GM23248 (cell line): ENCODE measurements at places on chromosomes 11 and 22. TPM values are rescaled to one million over a fixed set of nuclear protein-coding genes. Genes with fewer than 3 reads are reported as not detected.

Gene FAM180B
- not detected in 2 replicates for total RNA-seq

Gene KCNJ5
- under 0.01 TPM in 1 of 2 replicates, not detected in the other for total RNA-seq

GRCh38 chr11:14132312-14132711 is 169.8 kb downstream of the SPON1 start:
- no peaks in the 10 kb centered on the region for H3K4me1 ChIP-seq
- no peak for DNase-seq
- no peak overlapping the region for H3K4me3 ChIP-seq
- H3K36me3 ChIP-seq: no peaks in the 10 kb centered on the region
- H3K27me3 ChIP-seq: no peaks in the 10 kb centered on the region
- no peak overlapping the region for H3K27ac ChIP-seq

Gene TRPM5
- total RNA-seq: not detected in 2 replicates

- H3K4me3 ChIP-seq: no peak overlapping the region
- no peak overlapping the region for H3K27ac ChIP-seq
- H3K36me3 ChIP-seq: no peaks in the 10 kb centered on the region
- no peaks in the 10 kb centered on the region for H3K4me1 ChIP-seq
- no peak for DNase-seq
- no peaks in the 10 kb centered on the region for H3K27me3 ChIP-seq
Measured at GRCh38 chr11:10097615-10098014, 196.4 kb downstream of the SBF2 start.
